Body of pancreas (tissue), 4 donors: ENCODE measurements at places on chromosomes 6 and 20.

- DNase-seq: no peak
These were observed 593.1 kb downstream of the PKHD1 start for GRCh38 chr6:51494342-51494741.

DNA sequence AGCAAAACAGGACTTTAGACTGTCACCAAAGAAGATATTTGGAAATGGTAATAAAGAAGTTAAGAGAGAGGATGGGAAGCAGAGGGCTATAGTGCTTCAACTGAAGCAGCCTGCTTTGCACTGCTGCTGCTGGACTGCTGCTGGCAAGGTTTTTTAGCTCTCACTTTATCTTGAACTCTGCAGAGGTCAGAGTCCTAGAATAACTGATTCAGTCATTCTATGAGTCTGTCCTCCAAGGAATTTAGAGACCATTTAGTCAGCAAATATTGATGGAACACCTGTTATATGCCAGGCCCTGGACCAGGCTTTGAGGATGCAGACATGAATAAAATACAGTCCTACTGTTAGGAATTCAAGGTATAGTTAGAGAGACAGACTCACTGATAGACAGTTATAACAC is 9.1 kb upstream of the SAYSD1 start:
- no peak for DNase-seq

GRCh38 chr20:22995923-22996322 is 39.2 kb upstream of the SSTR4 start:
- DNase-seq: no peak

- no peak for DNase-seq
These were observed 920.2 kb downstream of the GRIK2 start for GRCh38 chr6:102313699-102314098.

DNA sequence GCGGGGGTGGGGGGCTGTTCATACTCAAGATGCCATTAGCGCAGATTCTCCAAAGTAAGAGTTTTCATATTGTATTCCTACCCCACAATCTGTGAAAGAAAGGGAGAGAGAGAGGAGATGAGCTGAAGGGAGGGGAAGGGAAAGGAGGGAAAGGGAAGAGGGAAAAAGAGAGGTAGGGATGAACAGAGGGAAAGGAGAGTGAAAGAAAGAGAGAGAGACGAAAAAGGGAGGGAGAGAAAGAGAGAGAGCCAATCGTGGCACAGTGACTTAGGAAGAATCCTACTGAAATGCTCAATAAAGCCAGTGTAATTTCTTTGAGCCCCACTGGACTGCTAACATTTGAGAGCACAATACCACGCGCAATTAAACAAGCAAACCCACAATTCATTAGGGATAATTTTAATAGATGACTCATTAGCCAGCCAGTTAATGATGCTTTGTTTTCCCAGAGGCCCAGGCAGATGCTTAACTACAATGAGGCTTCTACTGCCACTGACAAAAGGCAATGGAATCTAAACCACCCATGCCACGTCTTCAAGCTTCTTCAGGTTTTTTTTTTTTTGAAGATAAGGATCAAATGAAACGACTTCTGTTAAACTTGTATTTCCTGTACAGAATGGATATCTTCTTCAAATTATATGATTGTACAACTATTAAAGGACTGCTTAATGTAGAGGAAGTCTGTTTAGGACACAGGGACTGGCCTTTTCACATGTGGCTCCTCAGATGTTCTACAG is 306.8 kb downstream of the FOXC1 start:
- DNase-seq: no peak

DNA sequence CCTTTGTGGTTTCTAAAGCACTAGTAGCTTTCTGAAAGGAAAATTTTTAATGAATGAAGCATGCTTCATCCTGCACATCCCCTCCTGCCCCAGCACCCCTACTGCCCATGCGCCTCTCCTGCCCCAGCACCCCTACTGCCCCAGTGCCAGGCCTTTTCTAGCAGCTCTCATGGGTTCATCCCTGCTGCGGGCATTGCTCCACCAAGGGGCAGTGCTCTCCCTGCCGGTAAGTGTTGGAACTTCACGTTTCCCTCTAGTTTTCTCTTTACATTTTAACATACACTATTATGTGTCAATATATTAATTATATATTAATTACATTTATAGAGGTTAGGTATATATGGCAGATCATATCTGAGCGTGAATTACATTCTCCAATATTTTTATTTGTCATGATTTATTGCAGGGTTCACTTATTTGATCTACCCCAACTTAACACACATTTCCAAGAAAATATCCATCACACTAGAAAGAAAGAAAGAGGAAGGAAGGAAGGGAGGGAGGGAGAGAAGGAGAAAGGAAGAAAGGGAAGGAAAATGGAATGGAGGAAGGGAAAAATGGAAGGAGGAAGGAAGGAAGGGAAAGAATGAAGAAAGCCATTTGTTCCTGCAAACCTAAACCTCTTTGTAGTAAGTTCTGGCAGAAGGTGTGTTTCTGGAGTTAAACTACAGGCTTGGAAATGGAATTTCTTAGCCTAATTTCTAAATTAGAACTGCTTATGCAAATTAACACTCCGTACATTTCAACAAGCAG is 46.8 kb downstream of the CEP43 start:
- no peak for DNase-seq

DNA sequence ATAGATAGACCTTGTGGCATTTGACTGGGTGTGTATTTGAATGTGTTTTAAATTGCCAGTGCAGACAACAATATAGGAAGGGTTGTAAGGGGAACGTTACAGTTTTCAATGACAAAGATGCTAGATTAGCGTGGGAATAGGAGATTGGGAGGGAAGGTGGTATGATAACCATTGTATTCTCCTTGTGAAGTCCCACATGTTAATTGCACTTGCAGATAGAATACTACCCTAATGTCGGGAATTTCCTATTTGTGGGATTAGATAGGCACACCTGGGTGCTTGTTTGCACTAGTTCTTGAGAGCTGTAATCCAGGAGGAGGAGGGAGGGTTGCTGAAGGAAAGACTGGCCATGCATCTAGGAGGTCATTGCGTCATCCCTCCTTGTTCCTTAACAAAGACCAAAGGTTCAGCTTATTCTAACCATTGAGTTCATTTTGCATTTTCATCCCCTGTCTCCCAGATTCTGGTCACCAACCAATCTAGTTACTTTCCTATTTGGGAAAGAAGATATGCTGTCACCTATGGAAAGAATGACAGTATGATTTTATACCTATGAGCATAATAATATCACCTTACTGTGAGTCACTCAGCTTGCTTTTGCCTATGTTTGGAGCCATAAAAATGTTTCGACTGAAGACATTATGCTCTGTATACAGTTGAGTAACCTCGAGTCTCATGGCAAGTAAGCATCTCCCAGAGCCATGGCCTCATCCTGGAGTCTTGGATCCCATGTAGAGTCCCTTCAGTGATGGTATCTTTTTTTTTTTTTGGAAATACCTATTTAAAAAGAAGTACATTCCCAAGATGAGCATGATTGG is 201.5 kb downstream of the DTNBP1 start:
- DNase-seq: no peak

GRCh38 chr6:70124882-70125545 is 177.9 kb downstream of the COL9A1 start:
- DNase-seq: no peak

DNA sequence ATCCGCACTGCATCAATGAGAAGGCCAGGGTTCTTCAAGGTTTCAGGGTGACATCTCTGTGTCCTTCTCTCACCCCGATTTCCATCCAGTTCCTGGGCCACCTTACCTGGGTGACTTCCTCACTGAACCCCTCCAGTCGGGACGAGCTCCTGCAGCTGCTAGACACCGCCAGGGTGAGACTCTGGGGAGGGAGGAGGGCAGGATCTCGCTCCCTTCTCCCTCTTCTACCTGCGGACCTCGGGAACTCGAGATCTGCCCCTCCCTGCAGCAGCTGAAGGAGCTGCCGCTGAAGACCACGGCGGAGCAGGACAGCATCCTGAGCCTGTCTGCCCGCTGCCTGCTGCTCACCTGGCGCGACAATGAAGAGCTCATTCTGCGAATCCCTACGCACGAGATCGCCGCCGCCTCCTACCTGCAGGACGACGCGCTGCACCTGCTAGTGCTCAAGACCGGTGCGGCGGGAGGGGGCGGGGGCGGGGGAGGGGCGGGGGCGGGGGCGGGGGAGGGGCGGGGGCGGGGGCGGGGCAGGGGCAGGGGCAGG is 7.5 kb downstream of the CCM2L start:
- peak; percentile 85 for DNase-seq

- DNase-seq: no peak
These were observed 46.1 kb downstream of the SYNJ2 start for GRCh38 chr6:158027590-158028285.

- no peak for DNase-seq
These were observed 45.1 kb upstream of the TAGAP start for GRCh38 chr6:159089909-159090308.

DNA sequence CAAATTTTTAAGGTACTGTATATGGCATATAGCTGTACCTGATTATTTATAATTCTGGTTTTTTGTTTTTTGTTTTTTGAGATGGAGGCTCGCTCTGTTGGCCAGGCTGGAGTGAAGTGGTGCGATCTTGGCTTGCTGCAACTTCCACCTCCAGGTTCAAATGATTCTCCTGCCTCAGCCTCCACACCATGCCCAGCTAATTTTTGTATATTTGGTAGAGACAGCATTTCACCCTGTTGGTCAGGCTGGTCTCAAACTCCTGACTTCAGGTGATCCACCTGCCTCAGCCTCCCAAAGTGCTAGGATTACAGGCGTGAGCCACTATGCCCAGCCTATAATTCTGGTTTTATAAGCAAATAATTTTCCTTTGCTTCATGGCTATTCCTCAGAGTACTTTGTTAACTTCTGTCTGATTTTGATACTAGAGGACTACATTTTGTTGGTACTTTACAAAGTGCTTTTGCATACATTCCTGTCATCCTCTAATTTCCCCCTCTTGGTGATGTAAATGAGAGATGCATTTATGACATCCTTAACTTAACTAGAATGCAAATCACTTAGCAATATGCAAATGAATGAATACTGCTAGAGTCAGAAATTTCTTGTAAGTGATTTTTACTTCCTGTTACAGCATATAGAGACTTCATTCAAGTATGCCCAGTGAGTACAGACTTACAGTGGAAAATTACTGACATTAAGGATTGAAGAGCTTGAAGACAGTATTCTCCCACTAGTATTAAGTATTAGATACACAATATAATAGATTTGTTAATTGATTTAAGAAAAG is 35.7 kb upstream of the ARID1B start:
- no peak for DNase-seq

- no peak for DNase-seq
These were observed 38.6 kb downstream of the AKIRIN2 start for GRCh38 chr6:87663434-87663833.

GRCh38 chr20:38290829-38291814 is 12.8 kb upstream of the BPI start:
- DNase-seq: no peak

- no peak for DNase-seq
These were observed 44.6 kb downstream of the CDYL start for GRCh38 chr6:4820704-4821276.

GRCh38 chr6:90375681-90376439 is 79.2 kb upstream of the BACH2 start:
- no peak for DNase-seq

- no peak for DNase-seq
These were observed 771 bp upstream of the SNAI1 start for GRCh38 chr20:49982072-49982345.

DNA sequence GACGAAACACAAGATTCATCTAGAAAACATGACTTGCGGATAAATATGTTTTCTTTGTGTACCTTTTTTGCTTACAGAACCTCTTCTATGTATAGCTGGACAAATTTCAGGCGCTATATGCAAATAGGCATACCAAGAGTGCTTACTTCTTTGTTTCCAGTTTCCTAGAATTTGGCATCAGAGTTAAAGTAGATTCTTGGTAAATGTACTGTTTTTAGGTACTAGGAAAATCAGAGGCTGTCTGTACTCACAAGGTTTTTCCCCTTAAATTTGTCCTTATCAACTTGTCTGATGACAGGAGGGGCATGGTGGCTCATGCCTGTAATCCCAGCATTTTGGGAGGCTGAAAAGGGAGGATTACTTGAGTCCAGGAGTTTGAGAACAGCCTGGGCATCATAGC is 124.9 kb upstream of the TMEM170B start:
- DNase-seq: no peak

DNA sequence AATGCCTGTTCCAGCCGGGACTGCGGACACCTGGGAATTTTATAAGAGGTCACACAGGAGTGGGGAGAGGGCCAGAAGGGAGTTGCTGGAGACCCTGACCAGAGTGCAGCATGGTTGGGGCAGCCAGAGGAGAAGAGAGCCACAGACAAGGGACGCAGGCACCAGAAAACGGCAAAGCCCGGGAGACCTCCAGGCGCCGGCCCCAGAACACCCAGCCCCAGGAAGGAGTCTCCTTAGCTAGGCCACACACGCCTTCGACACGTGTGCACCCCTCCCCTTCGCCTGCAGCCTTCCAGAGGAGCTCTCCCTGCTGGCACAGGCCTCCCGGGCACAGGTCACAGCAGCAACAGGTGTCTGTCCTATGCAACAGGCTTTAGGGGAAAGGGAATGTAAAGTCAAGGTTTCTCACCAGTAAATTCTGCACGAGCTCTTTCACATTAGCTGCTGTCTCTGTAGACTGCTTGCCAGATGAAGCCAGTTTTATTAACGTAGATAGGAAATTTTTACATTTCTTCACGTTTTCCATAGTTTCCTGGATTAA is 57.0 kb downstream of the TAF4 start:
- no peak for DNase-seq

DNA sequence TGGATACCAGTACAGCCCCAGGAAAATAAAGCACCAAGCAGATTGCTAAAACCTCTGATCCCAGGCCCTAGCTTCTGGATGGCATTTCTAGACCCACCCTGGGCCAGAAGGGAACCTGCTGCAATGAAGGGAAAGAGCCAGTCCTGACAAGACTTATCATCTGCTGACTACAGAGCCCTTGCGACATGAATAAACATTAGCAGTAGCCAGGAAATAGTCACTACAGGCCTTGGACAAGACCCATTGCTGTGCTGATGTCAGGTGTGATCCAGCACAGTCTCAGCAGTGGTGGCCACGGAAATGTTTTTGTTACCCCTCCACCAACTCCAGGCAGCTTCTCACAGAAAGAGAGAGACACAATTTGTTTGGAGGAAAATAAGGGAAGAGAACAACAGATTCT is 399.3 kb downstream of the HAO1 start:
- no peak for DNase-seq

DNA sequence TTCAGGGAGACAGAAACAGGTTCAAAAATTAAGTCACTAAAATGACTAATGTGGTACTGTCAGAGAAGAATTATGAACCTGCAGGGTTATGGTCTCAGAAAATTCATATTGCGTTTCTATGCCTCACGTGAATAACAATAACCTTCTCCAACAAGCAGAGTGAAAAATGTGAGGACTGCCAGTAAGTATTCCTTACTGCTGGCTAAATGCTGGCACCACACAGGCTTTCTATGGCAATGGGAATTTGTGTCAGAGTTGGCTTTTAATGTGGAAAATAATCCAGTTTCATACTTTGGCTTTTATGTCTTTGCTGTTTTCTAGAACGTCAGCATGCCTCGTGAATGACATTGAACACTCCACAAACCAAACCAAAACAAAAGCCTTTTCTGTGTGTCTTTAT is 656.0 kb downstream of the KIF16B start:
- DNase-seq: no peak

- no peak for DNase-seq
These were observed 208.1 kb upstream of the PROKR2 start for GRCh38 chr20:5524896-5525295.
